ENCODE measurements at places on chromosomes 4 and X.

- peak; percentile 69 for DNase-seq
These were observed 623.8 kb upstream of the DIPK2B start for GRCh38 chrX:45824471-45824870.

DNA sequence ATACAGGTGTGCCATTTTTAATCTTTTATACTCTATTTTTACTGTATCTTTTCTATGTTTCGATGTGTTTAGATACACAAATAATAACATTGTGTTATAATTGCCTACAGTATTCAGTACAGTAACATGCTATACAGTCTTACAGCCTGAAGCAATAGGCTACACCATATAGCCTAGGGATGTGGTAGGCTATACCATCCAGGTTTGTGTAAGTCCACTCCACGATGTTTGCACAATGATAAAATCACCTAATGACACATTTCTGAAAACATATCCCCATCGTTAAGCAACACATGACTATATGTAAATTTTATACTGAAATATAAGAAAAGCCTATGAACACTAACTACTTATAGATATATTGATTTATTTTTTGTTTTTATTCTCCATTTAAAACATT, 48.9 kb upstream of the EXOC1L start:
- DNase-seq, result no peak

GRCh38 chrX:71637253-71637618, 18.9 kb upstream of the CXCR3 start:
- no peak for DNase-seq

GRCh38 chr4:82798168-82799005, at the start of gene SCD5:
SCD5 (minus strand) TSS chr4:82798796; CDS start chr4:82798537, 259 bp downstream.
- DNase-seq, result no peak

GRCh38 chr4:3790006-3790561, 23.9 kb downstream of the ADRA2C start:
- no peak for DNase-seq

DNA sequence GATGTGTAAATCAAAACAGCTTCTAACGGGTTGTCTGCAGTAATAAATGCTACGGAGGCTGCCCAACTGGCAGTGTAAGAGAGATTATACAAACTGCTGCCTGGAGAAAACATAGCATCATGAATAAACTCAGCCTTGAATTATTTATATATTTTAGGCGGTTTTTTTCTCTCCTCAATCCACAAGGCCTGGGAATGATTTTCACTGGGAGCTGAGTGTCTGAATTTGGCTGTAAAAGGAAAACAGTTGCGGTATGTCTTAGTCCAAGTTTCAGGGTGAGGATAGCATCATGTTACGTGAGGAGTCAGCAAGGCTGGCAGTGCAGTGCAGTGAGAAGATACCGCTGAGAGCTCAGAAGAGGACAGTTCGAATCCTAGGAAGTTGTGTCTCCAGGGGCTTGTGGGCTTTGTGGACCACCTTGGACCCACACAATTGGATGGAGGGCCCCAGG, 291.5 kb upstream of the BOD1L1 start:
- DNase-seq, result peak; percentile 91

GRCh38 chr4:6050551-6050950, 32.3 kb upstream of the C4orf50 start:
- no peak for DNase-seq

All from HFF-Myc (cell line).